ENCODE measurements at places on chromosomes 6 and 20. TPM values are rescaled to one million over a fixed set of nuclear protein-coding genes. Genes with fewer than 3 reads are reported as not detected.

ADGB gene
- polyA plus RNA-seq: 0.95 TPM

SNAP25 gene
- polyA plus RNA-seq: 6.6 TPM

TCF15 gene
- 1.3 TPM for polyA plus RNA-seq

GUCA1A gene
- polyA plus RNA-seq: not detected

PPP1R18 gene
- 37.4 TPM for polyA plus RNA-seq

TBXT gene
- not detected for polyA plus RNA-seq

GSTA4 gene
- polyA plus RNA-seq: 96.9 TPM

SNAI1 gene
- polyA plus RNA-seq: 12.8 TPM

CTAGE9 gene
- polyA plus RNA-seq: not detected

DDRGK1 gene
- polyA plus RNA-seq: 65.8 TPM

PGC gene
- not detected for polyA plus RNA-seq

C6orf120 gene
- 42.8 TPM for polyA plus RNA-seq

CRISP2 gene
- polyA plus RNA-seq: not detected

MTHFD1L gene
- 14.7 TPM for polyA plus RNA-seq

LY6G6F gene
- polyA plus RNA-seq: 0.43 TPM

CLPSL1 gene
- polyA plus RNA-seq: 0.39 TPM

BPIFB4 gene
- polyA plus RNA-seq: not detected

RHAG gene
- 0.88 TPM for polyA plus RNA-seq

SLC17A2 gene
- 0.74 TPM for polyA plus RNA-seq

KIAA0408 gene
- 2.7 TPM for polyA plus RNA-seq

C4B gene
- polyA plus RNA-seq: 22.2 TPM

MYCT1 gene
- polyA plus RNA-seq: 16.2 TPM

CAGE1 gene
- 0.06 TPM for polyA plus RNA-seq

BPIFB6 gene
- polyA plus RNA-seq: not detected

PHF3 gene
- polyA plus RNA-seq: 62.2 TPM

C20orf141 gene
- polyA plus RNA-seq: not detected

OPRL1 gene
- 0.94 TPM for polyA plus RNA-seq

PLA2G7 gene
- 2.7 TPM for polyA plus RNA-seq

DACT2 gene
- 25.0 TPM for polyA plus RNA-seq

BNIP5 gene
- 0.20 TPM for polyA plus RNA-seq

RNF144B gene
- 15.9 TPM for polyA plus RNA-seq

ANKRD66 gene
- polyA plus RNA-seq: not detected

PNPLA1 gene
- 3.0 TPM for polyA plus RNA-seq

PTK6 gene
- polyA plus RNA-seq: 0.80 TPM

PTK7 gene
- polyA plus RNA-seq: 267 TPM

MUCL3 gene
- polyA plus RNA-seq: 0.07 TPM

MTRF1L gene
- polyA plus RNA-seq: 19.9 TPM

HLA-DPA1 gene
- 22.0 TPM for polyA plus RNA-seq

XRN2 gene
- polyA plus RNA-seq: 95.1 TPM

CST2 gene
- not detected for polyA plus RNA-seq

SLC35F1 gene
- 2.2 TPM for polyA plus RNA-seq

NFKBIL1 gene
- polyA plus RNA-seq: 22.1 TPM

MYO6 gene
- 94.4 TPM for polyA plus RNA-seq

REM1 gene
- 0.49 TPM for polyA plus RNA-seq

ID4 gene
- 133 TPM for polyA plus RNA-seq

Data from renal pelvis (tissue), 12 donors.